ENCODE measurements at places on chromosomes 2 and 18.

- DNase-seq = no peak
Measured at GRCh38 chr2:222703886-222704285, 32.4 kb downstream of the MOGAT1 start.

DNA sequence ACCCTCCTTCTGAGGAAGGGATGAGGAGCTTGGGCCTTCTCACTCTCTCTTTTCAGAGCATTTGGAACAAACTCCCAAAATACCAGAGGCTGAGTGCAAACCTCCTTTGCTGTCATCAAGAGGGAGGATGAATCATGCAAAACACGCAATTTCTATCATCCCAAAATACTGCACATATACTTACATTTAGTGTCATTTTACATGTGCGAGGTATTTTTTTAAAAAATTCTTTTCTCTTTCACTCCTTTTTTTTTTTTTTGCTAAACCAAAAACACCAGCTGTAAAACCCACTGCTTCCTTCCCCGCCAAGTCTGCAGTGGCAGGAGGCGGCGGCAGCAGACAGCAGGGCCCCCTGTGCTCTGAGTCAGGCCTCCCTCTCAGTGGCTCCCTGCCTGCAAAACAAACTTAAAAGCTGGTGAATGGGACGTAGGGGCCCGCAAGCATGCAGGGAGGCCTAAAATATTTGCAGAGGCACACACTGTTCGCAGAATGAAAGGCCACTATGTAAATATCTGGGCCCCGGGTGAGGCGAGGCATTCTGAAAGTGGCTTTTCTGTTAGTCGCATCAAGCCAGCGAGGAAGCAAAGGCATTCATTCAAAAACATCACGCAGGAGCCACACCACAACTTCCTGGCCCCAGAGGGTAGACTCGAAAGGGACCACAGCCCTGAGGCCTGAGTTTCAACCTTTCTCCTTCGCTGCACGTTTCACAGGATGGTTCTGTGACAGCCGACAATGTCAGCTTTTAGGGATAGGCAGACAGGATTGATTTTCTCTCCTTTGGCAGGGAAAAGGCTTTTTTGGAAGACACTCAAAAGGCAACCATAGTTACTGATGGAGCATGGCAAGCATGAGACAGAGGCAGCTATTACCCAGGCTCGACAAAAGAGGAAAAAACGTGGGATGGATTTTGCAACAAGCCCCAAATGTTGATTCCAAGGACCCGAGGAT lies 73.4 kb downstream of the ACTR2 start:
- DNase-seq = peak; percentile 45

- DNase-seq = no peak
Measured at GRCh38 chr18:46134920-46135675, 30.9 kb downstream of the HAUS1 start.

DNA sequence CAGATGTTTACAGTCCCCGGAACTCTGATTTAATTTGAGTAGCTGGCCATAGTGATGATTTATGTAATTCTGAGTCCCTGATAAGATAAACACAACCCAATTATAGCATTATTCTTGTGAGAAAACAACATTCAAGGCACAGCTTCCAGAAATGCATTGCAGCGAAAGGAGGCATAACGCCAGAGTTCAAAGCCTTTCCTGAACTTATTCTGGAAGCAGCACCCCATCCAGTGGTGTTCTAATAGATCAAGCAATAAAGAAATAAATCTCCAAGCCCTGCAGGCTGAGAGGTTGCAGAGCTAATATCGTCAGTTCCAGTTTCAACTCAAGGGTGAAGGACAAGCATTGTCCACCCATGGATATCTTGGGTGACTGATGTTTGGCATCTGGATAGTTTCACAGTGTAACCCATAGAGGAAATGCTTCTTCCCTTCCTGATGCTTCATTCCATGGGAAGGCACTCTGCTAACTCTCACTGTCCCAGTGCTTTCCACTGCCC lies 18.8 kb downstream of the CDH2 start:
- no peak for DNase-seq

DNA sequence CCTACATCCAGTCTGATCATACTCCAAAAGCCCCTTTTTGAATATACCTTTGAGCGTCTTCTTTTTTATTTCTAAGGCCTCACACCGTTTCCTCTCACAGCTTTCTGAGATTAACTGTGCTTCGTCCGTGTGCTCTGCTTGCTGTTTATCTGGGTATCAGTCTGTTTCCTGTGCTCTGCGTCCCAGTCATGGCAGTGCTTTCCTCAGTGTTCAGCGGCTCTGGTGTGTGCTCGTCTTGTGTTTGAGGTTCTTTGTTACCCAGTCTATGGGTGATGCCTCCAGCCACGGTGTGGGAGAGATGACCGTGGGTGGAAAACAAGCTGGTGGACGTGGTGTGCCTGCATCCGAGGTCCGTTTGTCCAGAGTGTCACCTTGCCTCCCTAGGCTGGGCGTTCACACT lies 33.6 kb upstream of the BIN1 start:
- no peak for DNase-seq

DNA sequence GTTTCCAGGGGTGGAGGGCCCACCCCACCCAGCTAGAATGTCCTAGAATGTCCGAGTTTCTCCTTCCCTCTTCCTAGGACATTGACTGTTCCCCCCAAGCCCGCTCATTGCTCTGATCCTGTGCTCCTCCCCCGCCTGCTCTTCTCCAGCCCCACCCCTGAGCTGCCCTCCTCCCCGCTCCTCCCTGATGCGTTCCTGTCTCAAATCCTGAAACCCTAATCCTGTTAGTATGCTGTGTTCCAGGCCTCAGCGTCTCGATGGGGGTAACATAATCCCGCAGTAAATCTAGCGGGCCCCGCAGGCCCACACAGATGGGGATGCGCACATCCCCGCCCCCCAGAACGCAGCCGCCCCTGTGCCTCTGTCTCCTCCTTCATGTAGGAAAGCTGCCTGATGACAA lies 51.3 kb downstream of the NRP2 start:
- DNase-seq = no peak

GRCh38 chr2:223055140-223055539 lies 3.1 kb downstream of the KCNE4 start:
- no peak for DNase-seq

DNA sequence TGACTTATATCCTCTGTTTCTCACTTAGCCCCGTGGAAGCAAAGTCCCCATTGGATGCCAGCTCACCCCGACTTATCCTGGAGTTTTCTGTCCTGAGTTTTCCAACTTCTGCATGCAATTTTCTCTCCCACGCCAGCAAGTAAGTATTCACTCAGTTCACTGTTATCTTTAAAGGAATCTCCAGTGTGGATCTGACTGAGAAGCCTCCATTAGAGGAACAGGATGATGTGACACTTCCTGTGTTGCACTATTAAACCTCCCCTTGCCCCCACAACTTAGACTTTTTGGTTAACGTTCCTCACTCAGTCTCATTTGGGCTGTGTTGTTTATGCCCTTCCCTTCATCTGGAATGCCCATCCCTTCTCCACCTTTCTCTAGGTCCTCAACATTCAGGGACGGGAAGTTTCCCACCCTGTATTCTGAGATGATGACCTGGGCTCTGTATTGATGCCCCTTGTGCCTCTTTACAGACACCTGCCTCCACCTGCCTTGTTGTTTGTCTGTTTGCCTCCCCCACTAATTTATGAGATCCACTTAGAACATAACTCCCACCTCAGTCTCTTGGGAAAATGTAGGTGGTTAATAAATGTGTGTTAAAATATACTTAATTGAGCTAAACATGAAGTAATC lies 536.1 kb upstream of the RAB6C start:
- DNase-seq = no peak

- no peak for DNase-seq
Measured at GRCh38 chr18:574865-575645, 5.1 kb upstream of the CETN1 start.

GRCh38 chr2:31270131-31270530 lies 36.2 kb downstream of the EHD3 start:
- no peak for DNase-seq

GRCh38 chr2:29628862-29629261 lies 292.5 kb downstream of the ALK start:
- DNase-seq = no peak

- DNase-seq = no peak
Measured at GRCh38 chr18:44495151-44495550, 185.5 kb upstream of the SETBP1 start.

- no peak for DNase-seq
Measured at GRCh38 chr18:78822949-78823285, 156.7 kb upstream of the SALL3 start.

GRCh38 chr18:8107426-8107825 lies 501.8 kb upstream of the RAB12 start:
- DNase-seq = no peak

DNA sequence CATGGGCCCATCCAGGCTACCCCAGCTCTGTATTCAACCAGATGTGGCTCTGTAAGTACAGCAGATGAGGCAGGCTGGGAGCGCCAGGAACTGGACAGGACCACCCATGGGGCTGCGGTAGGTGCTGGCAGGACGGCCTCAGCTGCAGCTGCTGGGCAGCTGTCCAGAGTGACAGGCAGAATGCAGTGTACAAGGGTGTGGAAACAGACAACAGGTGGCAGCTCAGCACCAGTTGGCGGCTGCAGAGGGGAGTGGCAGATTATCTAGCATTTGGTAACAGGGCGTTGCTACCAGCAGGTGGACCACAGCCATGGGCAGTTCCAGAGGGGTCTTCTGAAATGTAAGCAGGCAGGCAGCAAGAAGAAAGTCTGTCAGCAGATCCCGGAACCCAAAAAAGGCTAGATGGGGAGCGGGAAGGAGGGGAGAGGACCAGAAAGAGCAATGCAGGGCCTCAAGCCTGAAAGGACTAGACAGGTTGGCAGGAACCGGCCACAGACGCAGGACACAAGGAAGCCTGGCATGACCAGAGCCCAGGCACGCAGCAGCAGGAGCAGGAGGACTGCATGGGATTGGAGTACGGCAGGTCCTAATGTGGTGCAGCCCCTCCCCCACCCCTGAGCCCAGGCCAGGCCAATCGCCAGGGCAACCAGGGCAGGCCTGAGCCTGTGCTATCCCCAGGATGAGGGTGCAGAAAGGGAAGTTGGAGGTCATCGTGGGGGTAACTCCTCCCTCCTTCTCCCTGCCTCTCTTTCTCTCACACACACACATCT lies 24.7 kb downstream of the PKDCC start:
- no peak for DNase-seq

GRCh38 chr18:61107113-61107512 lies 226.1 kb upstream of the CDH20 start:
- no peak for DNase-seq

DNA sequence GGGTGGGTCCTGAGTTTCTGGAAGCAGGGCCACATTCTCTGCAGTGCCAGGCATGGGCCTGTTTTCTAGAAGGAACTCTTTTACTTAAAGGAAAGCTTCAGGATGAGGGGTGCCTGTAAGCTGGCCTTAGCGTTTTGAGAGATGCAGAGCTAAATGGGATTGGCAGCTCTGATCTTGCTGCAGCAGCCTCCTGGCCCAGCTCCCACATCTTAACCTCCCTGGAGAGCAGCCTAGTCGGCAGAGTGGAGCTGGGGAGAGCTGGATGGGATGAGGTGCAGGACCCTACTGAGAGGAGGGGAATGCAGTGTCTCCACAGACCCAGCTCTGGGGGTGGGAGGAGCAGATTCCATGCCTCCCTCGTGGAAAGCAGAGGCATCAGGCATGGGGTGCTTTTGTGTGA lies 52.0 kb downstream of the TMEM17 start:
- no peak for DNase-seq

- DNase-seq = no peak
Measured at GRCh38 chr2:203062126-203062525, 47.5 kb downstream of the NBEAL1 start.

DNA sequence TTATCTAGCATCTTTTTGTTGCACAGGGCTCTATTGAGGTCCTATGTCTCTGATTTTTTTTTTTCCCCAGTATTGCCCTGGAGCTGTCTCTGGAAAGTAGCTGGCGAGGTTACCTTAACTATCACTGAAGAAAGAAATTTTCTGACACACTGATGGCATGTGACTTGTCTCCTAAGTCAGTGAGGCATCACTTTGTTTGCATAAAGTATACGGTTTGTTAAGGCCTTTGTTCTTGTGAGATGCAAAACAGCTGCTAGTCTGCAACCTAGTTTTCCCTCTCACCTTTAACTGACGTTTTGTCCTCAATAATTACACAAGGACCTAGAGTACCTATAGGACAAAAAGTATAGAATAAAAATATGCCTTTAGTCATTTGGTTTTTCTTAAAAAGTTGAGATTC lies 41.8 kb downstream of the UBXN4 start:
- DNase-seq = no peak

- DNase-seq = no peak
Measured at GRCh38 chr2:112906276-112906675, 4.7 kb upstream of the IL37 start.

- DNase-seq = no peak
Measured at GRCh38 chr2:173999272-173999671, 34.1 kb upstream of the SP3 start.

DNA sequence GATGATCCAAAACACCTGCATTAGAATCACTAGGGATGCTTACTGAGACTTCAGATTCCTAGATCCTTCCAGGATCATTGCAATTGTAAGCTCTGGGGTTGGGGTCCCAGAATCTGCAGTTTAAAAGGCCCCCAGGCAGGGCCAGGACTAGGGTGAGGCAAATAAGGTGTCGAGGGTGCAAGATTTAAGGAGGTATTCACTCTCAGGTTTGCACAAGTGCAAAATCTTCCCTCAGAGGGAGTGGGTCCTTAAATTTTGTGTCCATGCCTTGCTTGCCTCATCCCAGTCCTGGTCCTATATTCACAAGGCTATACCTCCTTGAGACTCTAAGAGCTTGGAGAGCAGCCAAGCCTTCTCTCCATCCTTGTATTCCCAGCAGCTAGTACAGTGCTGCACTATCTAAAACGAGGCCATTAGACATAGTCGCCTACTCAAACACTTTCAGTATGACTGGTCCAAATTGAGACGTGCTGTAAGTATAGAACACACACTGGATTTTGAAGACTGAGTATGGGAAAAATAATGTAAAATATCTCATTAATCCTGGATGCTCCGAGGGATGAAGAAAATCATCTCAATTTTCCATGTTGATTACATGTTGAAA lies 31.6 kb upstream of the MREG start:
- DNase-seq = no peak

DNA sequence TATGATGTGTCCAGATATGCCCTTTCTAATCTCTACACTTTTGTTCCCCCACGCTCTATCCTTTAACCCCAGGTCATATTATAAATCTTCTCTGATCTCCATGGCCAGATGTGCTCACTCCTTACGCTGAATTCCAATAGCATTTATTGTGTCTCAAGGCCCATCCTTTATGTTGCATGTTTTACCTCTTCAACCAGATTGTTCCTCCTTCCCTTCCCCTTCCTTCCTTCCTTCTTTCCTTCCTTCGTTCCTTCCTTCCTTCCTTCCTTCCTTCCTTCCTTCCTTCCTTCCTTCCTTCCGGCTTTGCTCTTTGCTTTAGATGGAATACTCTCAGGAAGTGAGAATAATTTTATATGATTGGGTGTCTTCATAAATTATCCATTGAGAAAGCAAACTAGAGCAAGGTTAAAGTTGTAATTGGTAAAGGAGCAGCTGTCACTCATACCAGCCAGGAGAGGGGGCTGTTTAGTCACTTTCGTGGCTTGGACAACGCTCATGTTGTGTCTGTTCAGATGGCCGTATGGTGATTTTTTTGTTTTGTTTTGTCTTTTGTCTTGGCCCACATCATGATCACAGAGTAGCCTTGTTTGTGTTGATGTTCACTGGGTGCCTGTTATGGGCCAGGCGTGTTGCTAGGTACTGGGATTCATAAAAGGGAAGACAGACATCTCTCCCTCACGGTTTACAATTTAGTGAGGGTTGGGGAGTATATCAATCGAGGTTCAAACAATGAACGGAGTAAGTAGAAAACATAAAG lies 68.0 kb downstream of the DAW1 start:
- DNase-seq = no peak
